ENCODE measurements at places on chromosomes 5 and 9.

GRCh38 chr5:14428302-14429081, 153.1 kb upstream of the OTULINL start:
- DNase-seq: no peak

DNA sequence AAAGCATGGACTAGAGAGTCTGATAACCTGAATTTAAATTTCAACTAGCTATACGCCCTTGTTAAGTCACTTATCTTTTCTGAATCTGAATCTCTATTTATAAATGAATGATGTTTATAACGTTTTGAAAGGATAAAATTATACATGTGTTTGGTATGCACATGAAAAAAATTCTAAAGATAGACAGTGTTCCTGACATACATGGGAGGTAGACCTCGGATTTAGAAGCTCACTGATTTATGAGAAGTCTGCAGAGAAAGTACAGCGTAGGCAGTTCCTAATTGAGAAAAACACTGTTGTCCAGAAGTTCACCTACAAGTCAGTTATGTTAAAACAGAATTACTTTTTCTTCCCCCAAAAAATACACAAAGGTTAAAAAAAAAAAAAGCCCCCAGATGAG, 26.6 kb downstream of the MPDZ start:
- DNase-seq: no peak

- no peak for DNase-seq
Measured at GRCh38 chr5:9537223-9538141, 8.4 kb downstream of the SEMA5A start.

- no peak for DNase-seq
Measured at GRCh38 chr5:113268232-113268631, 166.6 kb downstream of the TSSK1B start.

DNA sequence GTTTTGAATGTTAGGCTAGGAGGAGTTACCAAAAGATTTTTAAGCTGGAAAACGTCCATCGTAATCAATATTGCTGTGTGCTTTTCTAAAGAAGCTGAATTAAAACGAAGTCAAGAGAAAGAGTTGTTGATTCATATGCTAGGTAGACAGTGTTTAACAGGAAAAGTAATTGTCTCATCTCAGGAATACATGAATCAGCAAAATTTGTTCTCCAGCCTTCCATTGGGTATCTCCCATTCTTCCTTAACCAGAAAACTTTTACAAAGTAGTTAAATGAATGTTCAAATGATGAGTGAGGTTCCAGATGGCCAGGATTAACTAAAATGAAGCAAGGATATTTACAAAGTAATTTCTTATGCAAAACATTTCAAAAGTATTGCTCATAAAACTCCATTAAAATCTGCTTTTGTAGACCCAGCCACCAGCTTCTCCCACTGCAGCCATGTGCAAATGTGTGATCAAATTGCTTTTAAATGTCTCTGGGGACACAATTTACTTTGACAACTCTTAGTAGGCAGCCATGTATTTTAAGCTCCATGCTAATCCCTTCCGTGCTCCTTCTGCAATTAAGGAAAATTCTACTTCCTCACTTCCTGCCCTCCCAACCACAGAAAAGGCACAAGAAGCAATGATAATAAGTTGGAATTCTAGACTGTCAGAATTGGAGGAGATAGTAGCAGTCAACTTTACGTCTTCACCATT, 121.2 kb downstream of the HTR4 start:
- DNase-seq: no peak

DNA sequence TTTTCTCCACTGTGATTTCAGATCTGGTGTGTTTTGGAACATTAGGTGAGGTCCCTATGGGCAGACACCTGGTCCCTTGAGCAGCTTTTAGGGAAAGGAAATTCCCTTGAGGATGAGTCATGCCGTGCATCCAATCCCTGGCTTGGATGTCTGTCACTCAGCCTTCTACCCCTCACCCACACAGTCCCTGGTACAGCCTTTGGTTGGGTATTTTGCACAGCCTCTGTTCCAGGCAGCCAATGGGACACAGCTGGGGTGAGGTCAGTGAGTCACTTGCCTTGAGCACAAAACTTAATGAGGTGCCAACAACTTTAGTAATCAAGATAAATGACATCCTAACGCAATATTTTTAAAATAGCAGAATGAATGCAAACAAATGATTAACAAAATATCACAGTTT, 22.7 kb upstream of the SVEP1 start:
- no peak for DNase-seq

DNA sequence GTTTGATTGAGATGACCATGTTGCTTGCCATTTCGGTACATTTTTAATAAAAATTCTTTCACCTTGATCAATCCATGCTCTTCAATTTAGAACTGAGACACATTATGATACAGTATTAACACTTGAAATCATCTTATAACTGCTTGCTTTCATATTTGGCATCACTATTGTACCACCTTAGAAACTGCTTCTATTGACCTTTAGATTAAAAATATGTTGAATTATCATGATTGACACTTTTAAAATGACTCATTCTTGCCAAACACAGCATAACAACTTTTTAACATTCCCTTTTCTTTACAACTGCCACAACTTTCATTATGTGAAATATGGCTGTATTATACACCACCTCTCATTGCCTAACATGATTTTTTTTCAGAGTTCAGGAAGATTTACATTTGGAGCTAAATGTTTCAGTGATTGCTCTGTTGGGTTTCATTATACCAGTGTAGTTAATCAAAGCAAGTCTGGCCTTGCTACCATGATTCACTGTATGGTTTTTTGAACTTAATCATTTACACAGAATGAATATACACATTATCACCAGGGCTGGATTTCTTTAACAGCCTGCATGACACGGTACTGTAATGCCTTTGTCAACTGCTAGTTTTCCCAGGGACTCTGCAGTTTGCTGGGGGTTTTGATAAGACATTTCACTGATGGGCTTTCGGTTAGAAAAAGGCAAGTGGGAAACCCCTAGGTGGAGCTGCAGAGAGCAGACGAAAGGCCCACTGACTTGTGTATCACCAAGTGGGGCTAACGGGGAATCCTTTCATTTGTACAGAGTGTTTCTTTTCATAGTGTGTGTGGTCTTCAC, 93.6 kb upstream of the TLE4 start:
- no peak for DNase-seq

DNA sequence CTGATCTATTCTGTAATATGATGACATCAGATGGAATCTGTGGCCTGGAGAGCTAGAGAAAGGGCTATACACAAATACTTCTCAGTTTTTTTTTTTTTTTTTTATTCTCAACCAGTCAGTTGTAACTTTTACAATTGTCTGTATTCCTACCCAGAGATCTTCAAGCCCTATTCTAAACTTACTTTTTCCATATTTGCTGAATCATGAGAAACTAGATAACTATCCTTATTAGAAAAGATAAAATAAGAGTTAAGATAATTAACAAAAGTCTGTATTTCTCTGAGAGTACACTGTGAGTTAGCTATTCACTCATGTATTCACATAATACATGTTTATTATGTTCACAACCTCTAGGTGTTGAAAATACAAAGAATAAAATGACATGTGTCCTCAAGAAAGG, 1575.9 kb downstream of the EFNA5 start:
- DNase-seq: no peak

GRCh38 chr9:14645648-14646047, 47.6 kb downstream of the ZDHHC21 start:
- no peak for DNase-seq

DNA sequence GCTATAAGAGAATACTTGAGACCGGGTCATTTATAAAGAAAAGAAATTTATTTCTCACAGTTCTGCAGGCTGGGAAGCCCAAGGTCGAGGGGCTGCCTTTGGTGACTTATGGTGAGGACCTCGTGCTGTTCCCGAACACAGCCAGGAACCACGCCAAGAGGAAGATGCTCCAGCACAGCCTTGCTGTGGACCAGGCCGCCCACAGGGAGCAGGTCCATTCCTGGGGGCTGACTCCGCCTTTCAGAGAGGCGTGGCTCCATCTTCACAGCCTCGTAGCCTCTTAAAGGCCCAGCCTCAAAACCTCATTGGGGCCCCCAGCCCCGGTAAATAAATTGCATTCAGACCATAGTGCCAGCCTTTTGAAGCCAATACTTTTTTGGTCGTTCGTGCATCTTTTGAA, 93.5 kb upstream of the CACNA1B start:
- no peak for DNase-seq

DNA sequence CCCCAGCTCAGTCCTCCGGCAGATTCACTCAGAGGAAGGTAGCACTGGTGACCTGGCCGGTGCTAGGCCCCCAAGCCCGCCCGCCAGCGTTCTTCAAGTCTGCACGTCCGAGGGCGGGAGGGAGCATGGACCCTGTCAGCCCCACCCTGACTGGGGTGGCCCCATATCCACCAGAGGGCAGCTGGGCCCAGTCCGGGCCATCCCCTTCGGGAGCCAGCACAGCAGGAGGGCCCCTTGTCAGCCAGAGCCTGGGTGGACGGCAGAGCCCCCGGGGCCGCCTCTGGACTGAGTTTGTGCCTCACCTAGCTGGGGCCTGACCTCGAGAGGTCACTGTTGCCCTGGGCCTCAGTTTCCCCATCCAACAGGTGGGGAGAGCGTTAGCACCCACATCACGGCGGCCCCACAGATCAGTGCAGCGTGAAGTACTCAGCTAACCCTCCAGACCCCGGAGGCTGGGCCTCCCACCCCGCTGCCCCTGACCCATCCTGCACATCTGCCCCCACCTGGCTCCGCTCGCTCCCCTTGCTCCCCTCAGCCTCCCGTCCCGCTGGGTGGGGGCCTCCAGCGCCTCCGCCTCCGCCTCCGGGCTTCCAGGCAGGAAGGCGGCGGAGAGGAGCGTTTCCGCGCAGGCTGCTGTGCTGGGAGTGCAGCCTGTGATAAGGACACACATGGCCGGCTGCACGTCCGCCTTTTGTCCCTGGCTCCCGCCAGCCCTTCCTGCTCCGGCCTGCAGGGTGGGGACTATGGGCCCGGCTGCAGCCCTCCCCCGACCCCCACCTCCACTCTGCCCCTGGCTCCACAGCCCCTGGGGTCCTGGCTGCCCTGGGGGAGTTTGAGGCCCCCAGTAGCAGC, 16.6 kb upstream of the EGFL7 start:
- DNase-seq: peak; percentile 95

DNA sequence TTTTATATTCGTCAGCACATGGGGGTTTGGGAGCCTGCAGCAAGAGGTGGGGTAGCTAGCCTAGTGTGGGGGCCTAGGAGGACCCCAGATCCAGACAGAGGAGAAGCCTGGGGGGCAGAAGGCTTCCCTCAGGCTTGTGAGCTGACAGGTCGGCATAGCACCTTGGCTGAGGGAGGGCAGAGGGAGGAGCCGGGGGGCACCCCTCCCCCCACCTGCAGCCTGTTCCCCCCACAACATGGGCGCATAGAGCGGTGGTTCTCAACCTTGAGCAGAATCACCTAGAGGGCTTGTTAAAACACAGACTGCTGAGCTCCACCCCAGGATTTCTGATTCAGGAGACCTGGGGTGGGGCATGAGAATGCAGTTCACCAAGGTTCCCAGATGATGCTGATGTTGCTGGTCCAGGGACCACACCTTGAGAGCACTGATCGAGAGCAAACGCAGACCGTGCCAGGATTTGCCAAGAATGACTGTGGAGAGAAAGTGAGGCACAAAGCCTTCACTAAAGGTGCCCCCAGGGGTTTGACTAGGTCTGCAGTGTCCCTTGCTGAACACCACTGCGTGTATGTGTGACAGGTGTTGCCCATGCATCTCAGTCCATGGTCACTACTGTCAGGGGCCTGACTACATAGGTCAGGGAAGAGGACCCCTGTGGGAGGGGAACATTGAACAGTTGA, 163.3 kb downstream of the MACROH2A1 start:
- DNase-seq: no peak
